AG20443 (cell line): ENCODE measurements at places on chromosomes 3 and 15.

DNA sequence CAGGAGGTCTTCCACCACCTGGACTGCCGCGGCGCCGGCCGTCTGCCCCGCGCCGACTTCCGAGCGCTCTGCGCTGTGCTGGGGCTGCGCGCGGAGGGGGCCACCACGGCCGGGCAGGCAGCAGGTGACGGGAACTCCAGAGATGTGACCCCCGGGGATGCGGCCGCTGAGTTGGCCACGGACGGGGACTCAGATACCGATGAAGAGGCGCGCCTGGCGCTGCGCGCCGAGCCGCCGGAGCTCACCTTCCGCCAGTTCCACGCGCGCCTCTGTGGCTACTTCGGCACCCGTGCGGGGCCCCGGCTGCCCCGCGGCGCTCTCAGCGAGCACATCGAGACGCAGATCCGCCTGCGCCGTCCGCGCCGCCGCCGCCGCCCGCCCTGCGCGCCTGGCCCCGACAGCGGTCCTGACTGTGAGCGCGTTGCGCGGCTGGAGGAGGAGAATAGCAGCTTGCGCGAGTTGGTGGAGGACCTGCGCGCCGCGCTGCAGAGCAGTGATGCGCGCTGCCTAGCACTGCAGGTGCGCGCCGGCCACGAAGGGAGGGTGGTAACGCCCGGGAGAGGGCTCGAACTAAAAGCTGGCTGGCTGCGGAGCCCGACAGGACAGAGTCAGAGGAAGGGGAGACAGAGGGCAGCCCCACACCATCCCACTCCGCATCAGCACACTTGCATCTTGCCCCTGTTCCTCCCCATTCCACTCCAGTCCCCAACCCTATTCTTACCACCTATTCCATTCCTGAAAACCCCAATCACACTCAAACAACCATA is 885 bp downstream of the EFCC1 start:
- DNase-seq, result peak; percentile 31

- DNase-seq, result peak; percentile 39
Measured at GRCh38 chr15:58115692-58116091, 22.5 kb upstream of the AQP9 start.

GRCh38 chr3:73603762-73604171 is 21.0 kb downstream of the PDZRN3 start:
- DNase-seq, result peak; percentile 14

- peak; percentile 64 for DNase-seq
Measured at GRCh38 chr3:45545476-45545875, 49.1 kb upstream of the LIMD1 start.

DNA sequence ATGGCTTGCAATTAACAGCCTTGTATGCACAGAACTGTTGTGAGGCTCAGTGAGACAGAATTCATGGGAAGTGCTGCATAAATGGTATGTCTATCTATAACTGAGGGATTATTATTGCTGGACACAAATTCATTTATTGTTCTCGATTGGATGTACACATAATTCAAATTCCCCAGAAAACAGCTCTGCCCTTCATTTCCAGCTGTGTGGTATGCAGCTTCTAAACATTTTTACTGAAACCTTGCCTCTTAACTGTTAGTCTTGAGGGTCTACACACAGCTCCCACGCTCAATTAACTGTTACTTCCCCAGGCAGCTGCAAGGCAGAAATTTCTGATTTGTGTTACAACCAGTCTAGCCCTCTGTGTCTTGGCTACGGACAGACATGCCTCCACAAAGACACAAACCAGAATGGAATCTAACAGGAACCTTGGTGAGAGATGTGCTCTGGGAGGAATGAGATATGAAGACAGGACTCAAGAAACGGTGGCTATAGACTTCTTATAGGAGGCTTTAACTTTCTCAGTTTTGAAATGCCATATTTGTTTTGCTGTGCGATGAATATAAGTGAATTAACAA is 139.7 kb upstream of the TBL1XR1 start:
- DNase-seq, result peak; percentile 34

DNA sequence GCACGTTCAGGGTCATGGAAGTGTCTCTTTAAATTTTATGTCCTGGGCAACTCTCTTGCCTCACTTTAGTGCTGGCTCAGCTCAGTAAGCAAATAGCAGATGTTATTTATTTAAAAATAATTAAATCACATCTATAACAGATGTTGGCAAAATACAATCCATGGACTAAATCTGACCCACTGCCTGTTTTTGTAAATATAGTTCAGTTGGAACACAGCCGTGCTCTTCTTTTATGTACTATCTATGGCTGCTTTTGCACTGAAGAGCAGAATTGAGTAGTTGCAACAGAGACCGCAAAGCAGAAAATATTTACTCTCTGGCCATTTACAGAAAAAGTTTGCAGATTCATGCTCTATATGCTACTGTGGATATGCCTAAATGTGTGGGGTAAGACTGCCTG is 79.2 kb downstream of the SAMMSON start:
- DNase-seq, result no peak

DNA sequence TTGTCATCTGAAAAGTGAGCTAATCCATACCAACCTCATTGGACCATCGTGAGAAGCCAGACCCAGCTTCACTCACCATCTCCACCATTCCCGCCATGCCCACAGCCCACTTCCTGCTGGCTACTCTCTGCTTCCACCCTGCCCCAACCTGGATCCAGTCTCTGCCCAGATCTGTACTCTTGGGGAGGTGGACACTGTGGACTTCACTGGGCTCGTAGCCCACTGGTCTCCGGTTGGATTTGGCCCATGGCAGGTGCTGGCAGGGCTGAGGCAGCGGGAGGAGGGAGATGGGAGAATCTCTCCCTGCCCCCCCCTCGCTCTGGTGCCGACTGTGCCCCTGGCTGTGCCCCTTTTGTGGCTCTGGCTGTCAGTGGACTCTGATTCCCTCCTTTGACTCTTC is 193.8 kb downstream of the ABHD5 start:
- no peak for DNase-seq

DNA sequence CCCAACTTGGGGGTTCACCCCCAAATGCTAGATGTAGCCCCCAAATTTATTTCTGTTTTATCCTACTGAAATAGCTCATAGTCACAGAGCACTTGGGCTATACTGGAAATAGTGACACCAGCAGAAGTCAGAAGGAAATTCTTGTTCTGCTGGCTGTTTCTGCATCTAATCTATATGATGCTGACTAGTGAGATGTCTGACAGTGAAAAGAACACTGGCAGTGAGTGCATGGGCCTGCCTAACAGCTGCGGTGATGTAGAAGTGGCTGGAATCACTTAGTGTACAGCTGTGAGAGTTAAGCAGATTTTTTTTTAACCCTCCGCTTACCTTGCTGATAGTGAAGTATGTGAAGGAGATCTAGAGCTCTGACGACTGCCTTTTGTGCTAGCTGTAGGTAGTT is 14.0 kb downstream of the TTC14 start:
- DNase-seq, result no peak

- no peak for DNase-seq
Measured at GRCh38 chr3:117563063-117563462, 853.5 kb downstream of the TUSC7 start.

DNA sequence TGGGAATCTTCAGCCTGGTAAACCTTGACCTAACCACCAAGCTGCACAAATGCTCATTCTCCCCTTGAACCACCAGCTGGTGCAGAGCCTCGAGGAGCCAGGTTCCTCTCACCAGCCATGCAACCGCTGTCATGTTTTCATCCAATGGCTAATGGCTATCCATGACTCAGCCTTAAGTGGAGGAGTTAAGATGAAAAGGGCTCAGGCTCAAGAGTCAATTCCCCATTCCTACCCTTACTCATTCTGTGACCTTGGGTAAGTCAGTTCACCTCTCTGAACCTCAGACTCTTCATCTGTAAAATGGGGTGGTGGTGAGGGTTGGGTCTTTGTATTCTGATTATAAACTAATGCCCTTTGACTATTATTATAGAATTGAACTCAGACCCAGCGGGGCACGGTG is 515.6 kb downstream of the SHQ1 start:
- no peak for DNase-seq

GRCh38 chr15:35540885-35541284 is 5.1 kb downstream of the DPH6 start:
- DNase-seq, result peak; percentile 18

- no peak for DNase-seq
Measured at GRCh38 chr15:66574596-66574950, 8.8 kb upstream of the LCTL start.

DNA sequence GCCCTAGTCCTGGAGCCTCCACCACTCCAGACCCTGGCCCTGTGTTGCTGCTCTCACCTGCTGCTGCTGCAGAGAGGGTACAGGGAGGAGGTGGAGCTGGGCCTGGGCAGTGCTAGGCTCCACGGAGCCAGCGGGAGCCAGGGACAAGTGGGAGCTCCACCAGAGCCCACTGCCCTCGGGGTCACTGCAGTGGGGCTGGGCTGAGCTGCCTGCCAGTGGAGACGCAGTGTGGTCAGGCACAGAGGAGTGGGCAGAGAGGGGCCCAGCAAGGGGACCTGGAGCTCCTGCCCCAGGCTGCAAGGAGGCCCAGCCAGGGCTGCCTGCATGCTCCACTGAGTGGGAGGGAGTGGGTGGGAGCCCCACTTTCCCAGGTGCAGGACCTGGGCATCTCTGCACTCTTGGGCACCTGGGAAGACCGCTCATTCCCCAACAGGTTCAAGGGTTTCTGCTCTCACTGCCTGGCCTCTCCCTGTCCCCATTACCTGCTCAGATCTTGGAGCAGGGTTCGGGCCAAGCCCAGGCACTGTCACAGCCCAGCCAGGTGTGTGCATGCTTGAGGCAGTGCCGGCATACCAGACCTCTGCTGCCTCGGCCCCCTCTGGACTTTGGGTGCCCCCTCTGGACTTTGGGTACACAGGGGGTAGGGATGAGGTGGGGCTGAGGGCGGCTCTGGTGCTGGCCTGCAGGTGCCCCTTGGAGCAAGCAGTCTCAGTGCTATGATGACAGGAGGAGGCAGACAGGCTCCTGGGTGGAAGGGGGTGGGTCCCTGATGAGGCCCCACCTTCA is 308.0 kb downstream of the DOCK3 start:
- no peak for DNase-seq

- DNase-seq, result no peak
Measured at GRCh38 chr3:56747150-56747549, 54.6 kb downstream of the ARHGEF3 start.

DNA sequence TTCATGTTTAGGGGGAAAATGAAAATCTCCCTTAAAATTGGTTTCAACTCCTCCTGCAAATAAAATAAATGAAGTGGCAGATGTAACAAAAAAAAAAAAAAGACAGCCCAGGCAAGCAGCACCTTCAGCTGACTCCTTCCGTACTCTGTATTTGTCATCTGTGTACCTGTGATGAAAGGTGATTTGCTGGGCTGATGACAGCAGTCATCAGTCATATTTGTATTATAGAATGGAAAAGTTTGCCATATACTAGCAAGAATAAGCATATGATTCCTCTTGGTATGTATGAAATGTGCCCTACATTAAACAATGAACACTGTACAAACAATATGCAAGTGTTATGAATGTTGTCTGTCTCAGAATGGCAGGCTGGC is 44.1 kb upstream of the WWTR1 start:
- no peak for DNase-seq

- peak; percentile 24 for DNase-seq
Measured at GRCh38 chr15:52567871-52568600, 794 bp downstream of the ARPP19 start.

GRCh38 chr3:129034642-129035041 is 25.9 kb upstream of the GP9 start:
- DNase-seq, result no peak

- DNase-seq, result no peak
Measured at GRCh38 chr3:58749948-58750347, 83.4 kb upstream of the FAM3D start.

GRCh38 chr3:147400111-147400510 is 6.2 kb downstream of the ZIC4 start:
- DNase-seq, result peak; percentile 19

DNA sequence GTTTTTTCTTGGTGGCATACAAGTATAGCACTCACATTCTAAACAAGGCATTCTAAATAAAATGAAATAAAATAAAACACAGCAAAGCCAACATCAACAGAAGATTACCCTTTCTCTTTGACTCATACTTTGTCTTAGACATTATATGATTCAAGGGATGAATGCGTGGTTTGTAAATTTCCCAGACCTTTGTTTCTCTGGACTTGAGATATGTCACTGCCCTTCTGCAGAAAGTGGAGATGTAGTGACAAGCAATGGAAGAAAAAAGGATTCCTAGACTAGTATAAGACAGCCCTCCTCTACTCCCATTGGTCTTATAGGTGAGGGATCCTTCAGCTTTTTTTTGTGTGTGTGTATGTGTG is 22.4 kb downstream of the NANOGP8 start:
- no peak for DNase-seq

DNA sequence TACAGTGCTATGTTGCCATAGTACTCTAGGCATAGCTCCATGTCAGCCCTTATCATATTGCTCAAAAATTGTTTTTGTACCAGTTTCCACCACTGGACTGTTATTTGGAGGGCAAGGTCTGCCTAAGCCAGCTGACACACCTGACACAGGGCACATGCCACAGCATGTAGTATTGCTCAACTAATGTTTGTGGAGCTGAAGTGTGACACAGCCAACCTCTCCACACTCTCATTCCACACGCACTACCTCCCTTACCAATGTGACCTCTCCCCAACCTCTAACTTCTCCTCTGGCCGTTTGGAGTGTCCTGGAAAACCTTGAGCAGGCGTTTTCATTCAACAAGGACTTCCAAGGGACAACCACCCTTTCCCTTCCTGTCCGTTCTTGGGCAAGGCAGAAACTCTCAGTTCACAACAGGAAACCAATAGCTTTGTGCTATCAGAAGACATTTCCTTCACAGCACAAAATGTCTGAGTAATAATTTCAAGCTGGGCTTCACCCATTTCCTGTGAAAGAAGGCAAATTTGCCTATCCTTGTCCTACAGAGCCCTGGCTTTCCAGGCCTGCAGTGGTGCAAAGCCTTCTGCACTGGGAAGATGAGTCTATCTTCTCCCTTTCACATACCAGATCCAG is 38.4 kb downstream of the TLNRD1 start:
- no peak for DNase-seq

DNA sequence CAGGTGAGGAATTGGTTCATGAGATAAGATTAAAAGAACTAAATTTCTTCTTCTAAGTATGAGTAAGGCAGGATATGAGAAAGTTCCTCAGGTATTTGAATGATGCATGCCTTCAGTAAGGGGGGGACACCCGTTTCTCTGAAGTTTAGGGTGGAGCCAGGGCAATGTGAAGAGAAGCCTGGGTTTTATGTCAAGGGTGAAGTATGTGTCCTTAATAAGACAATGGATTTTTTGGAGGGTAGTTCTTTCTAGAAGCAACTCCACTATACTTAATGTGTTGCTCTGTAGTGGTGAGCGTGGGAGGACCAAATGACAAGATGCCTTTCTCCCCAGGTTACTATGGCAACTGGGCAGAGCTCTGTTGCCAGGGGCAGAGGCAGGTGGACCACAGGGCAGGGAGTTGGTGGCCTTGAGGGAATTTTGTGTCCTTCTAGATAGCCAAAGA is 44.0 kb downstream of the PHLDB2 start:
- peak; percentile 70 for DNase-seq

GRCh38 chr15:87713475-87713879 is 543.1 kb downstream of the NTRK3 start:
- no peak for DNase-seq

GRCh38 chr15:94079968-94080367 is 151.4 kb upstream of the MCTP2 start:
- DNase-seq, result no peak
